ENCODE measurements at places on chromosomes 6 and 20.

DNA sequence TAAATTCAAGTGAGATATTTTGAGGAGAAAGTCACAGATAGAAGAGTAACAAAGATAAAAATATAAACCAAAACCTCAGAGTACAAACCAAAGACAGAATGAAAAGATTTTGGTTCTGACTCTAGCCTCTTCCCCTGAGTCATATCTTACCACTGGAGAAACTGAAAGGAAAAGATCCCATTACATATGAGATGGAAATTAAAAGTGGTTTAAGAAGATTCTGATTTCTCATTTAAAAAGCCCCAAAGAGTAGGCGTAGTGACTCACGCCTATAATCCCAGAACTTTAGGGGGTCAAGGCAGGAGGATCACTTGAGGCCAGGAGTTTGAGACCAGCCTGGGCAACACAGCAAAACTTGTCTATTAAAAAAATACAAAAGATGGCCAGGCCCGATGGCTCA lies 30.6 kb downstream of the SPINT4 start:
- no peaks in the 10 kb centered on the region for H3K27me3 ChIP-seq
- no peaks in the 10 kb centered on the region for H3K4me1 ChIP-seq
- no peak overlapping the region for H3K4me3 ChIP-seq
- no peak overlapping the region for H3K27ac ChIP-seq
- DNase-seq, result no peak
- no peaks in the 10 kb centered on the region for H3K36me3 ChIP-seq

GRCh38 chr6:146169872-146170271 lies 141.0 kb downstream of the GRM1 start:
- H3K4me1 ChIP-seq, result no peaks in the 10 kb centered on the region
- no peak overlapping the region for H3K27ac ChIP-seq
- no peak overlapping the region for H3K4me3 ChIP-seq
- no peaks in the 10 kb centered on the region for H3K36me3 ChIP-seq
- no peak for DNase-seq

DNA sequence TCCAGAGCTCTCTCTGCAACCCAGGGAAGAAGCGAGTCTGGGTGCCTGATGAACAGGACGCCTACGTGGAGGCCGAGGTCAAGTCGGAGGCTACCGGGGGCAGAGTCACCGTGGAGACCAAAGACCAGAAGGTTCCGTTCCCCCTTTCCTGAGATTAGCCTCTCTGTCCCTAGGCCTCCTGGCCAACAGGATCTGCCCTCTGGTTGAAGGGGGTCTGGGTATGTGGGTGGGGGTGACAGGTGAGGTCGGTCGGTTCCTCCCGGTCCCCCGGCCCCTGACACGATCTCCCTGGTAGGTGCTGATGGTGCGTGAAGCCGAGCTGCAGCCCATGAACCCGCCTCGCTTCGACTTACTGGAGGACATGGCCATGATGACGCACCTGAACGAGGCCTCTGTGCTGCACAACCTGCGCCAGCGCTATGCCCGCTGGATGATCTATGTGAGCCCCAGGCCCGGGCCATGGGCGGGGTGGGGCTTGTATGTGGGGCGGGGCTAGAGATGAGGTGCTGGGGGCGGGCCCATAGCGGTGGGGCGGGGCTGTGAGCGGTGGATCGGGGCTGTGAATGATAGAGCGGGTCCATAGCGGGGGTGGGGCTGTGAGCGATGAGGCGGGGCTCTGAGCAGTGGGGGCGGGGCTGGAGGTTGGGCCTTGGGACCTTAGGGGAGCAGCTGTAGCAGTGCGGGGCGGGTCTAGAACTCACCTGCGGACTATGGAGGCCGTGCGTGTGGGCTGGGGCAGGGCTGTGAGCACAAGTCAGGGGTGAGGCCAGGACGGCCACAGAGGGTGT lies 23.9 kb downstream of the MYH7B start:
- peaks cover 4% of the 10 kb centered on the region for H3K27me3 ChIP-seq
- no peaks in the 10 kb centered on the region for H3K36me3 ChIP-seq
- no peak overlapping the region for H3K27ac ChIP-seq
- no peak for DNase-seq
- no peaks in the 10 kb centered on the region for H3K4me1 ChIP-seq

GRCh38 chr6:16623731-16624130 lies 137.5 kb downstream of the ATXN1 start:
- H3K4me1 ChIP-seq, result peaks cover 25% of the 10 kb centered on the region
- no peaks in the 10 kb centered on the region for H3K36me3 ChIP-seq
- no peaks in the 10 kb centered on the region for H3K27me3 ChIP-seq
- no peak for DNase-seq
- H3K27ac ChIP-seq, result no peak overlapping the region
- H3K4me3 ChIP-seq, result no peak overlapping the region

DNA sequence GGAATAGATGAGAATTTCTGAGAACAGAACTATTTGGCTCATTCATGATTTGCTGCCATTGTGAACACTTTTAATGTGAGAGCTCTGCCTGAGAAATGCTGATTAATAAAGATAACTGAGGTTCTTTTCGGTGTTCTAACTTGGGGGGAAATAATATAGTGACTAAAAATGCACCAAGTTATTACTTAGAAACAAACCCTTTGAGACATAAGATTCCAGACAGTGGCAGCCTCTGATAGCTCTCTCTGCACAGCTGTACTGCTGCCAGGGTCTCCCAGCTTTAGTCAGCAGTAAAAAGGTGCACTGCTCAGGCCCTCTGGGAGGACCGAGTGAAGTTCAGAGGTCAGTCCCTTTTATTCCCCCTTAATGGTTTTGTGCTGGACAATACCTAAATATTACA lies 2.5 kb upstream of the PRDM1 start:
- no peak for DNase-seq
- no peaks in the 10 kb centered on the region for H3K4me1 ChIP-seq
- H3K27me3 ChIP-seq, result no peaks in the 10 kb centered on the region
- peak overlapping the region; percentile 84 for H3K27ac ChIP-seq

- no peaks in the 10 kb centered on the region for H3K36me3 ChIP-seq
- H3K27me3 ChIP-seq, result no peaks in the 10 kb centered on the region
- peaks cover 12% of the 10 kb centered on the region for H3K4me1 ChIP-seq
- H3K27ac ChIP-seq, result no peak overlapping the region
- DNase-seq, result no peak
Measured at GRCh38 chr20:48311956-48312355, 515.8 kb downstream of the PREX1 start.

DNA sequence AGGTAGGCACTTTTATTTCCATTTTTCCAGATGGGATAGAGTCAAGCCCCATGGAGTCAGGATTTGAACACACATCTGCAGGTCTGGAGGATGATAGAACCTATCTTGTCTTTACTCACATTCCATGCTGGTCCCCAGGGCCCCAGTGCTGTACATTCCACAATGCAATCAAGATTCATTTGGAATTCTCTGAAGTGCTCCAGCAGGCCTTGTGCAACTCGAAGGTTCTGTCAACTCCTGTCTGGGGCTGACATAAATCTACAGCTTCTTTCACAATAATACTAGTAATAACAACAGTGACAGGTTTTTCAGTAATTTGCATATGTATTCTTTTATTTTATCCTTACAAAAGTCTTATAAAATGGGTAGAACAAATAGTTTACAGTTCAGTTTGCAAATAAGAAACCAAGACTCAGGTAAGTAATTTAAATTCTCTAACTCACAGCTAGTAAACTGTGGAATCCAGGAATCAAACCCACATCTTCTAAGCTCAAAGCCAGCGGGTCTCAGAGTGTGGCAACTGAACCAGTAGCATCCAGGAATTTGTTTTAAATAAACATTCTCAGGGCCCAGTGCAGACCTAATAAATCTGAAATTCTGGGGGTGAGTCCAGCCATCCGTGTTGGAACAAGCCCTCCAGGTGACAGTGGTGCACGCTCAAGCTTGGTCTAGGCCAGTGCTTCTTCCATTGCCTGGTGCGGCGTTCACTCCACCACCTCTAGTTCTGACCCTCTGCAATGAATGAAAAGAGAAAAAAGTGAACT lies 137.0 kb upstream of the TNFAIP3 start:
- no peak overlapping the region for H3K27ac ChIP-seq
- DNase-seq, result no peak
- no peak overlapping the region for H3K4me3 ChIP-seq
- H3K36me3 ChIP-seq, result no peaks in the 10 kb centered on the region

Data from esophagus squamous epithelium (tissue), 5 donors.